ENCODE measurements at places on chromosomes 11 and 22. TPM values are rescaled to one million over a fixed set of nuclear protein-coding genes. Genes with fewer than 3 reads are reported as not detected.

CHEK2 gene
- total RNA-seq = 8.3 TPM

DNA sequence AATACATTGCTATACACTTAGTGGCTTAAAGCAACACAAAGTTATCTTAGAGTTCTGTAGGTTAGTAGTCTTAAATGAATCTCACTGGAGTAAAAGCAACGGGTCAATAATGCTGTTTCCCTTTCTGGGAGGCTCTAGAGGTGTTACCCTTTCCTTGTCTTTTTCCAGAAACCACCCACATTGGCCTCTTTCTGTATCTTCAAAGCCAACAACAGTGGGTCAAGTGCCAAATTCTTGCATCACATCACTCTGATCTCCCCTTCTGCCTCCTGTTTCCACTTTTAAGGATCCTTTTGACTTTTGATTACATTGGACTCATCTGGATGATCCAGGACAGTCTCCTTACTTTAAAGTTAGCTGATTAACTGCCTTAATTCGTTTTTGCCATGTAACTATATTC, 93.6 kb downstream of the DDX10 start:
- no peak for DNase-seq
- no peaks in the 10 kb centered on the region for H3K36me3 ChIP-seq
- H3K27ac ChIP-seq = no peak overlapping the region
- no peak overlapping the region for H3K4me3 ChIP-seq
- H3K4me1 ChIP-seq = peaks cover 20% of the 10 kb centered on the region

- no peak within 1 kb of the TSS for H3K27ac ChIP-seq
- no peaks in the 10 kb centered on the region for H3K27me3 ChIP-seq
- no peaks in the 10 kb centered on the region for H3K36me3 ChIP-seq
- no peak for DNase-seq
- H3K4me1 ChIP-seq = no peaks in the 10 kb centered on the region
- no peak within 1 kb of the TSS for H3K4me3 ChIP-seq
Measured at GRCh38 chr11:116823031-116823843, at the start of gene APOA4. APOA4 (minus strand) TSS chr11:116823304; CDS start chr11:116823191, 113 bp downstream.

BTG4 gene
- total RNA-seq = not detected

PEX16 gene
- 59.1 TPM for total RNA-seq

DNA sequence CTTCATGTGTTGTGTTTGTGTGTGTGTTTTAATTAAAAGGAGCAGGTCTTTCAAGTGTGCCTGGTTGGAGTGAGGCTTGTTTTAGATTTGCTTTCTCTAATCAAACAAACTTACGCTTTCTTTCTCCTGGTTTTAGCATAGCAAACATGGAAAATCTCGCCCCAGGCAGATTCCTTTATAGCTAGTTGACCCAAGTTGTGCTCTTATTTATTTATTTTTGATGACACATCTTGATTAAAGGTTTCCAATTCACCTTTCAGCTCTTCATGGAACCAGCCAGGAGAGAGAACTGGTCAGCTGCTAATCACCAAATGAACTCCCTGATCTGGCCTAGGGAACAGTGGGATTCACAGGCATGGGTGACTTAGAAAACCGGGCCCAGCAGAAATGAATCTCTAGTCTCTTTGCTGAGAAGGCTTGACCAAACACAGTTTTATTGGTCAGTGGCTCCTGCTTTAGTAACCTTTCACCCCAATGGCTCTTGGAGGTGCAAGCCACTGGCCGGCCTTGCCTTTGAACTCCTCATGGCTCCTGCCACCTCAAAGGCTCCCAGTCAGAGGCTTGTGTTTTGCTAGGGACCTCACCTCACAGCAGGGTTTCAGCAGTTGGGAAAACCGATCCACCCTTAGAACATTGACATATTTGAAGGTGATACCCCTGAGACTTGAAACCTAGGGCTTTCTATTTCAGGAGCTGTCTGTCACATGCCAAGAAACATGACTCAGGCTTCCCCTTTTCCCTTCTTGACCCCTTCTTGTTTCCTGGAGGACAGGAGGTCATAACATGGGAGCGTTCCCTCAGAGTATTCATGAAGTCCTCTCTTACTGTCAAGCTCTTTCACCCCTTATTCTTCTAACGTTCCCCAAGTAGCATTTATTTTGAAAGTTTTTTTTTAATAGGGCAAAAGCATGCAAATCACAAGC, 48.8 kb downstream of the EXT2 start:
- H3K4me3 ChIP-seq = no peak overlapping the region
- DNase-seq = no peak

CSNK2A3 gene
- 0.26 TPM for total RNA-seq

DDX17 gene
- 526 TPM for total RNA-seq

Data from T-helper 17 cell (primary cell).